Caco-2 (cell line): ENCODE measurements at places on chromosomes 7 and 10.

DNA sequence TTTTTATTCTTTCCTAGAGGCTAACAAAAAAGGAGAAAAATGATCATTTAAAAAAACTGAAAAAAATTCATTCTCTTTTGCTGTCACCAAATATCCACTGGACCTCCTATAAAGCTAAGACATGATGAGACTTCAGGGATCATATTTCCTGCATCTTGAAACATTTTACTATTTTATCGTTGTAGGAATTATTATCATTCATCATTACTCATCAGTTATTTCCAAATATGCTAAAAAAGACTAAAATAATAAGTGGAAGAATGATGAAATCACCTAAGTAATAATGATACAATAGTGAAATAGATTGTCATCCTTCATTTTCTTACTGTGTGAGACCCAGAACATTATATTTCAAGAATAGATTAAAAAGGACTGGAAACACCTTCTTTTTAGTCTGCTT lies 28.3 kb downstream of the TAF3 start:
- no peak for DNase-seq

GRCh38 chr7:111873326-111873646 lies 311.0 kb upstream of the IMMP2L start:
- DNase-seq: no peak

DNA sequence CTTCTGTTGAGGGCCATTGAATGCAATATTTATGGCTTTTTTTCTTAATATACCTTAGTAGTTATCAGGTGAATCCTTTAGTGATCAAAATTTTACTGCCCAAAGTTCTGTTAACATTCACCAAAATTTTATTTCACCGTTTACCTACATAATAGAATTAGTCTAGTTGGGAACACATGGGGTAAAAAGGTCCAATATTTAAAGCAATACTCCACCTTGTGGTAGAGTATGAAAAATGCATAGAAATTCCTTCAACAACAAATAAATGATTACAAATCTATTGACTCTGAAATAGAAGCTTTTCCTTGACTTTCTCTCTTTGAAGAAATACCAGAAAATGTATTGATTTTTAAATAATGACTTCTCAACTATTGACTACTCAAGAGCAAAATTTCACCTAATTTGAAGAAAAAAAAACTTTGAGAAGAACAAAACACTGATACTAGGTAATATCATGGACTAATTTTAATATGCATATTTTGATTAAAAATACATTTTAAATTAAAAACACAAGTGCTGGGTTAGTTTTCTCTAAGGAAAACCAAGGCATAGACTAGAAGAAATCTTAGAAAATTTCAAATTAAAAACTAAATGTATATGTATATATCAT lies 43.3 kb downstream of the POLR1F start:
- DNase-seq: no peak

- no peak for DNase-seq
These were observed 1001.2 kb upstream of the POT1 start for GRCh38 chr7:125930848-125931247.

- no peak for DNase-seq
These were observed 14.0 kb downstream of the SLC13A4 start for GRCh38 chr7:135713836-135714470.

DNA sequence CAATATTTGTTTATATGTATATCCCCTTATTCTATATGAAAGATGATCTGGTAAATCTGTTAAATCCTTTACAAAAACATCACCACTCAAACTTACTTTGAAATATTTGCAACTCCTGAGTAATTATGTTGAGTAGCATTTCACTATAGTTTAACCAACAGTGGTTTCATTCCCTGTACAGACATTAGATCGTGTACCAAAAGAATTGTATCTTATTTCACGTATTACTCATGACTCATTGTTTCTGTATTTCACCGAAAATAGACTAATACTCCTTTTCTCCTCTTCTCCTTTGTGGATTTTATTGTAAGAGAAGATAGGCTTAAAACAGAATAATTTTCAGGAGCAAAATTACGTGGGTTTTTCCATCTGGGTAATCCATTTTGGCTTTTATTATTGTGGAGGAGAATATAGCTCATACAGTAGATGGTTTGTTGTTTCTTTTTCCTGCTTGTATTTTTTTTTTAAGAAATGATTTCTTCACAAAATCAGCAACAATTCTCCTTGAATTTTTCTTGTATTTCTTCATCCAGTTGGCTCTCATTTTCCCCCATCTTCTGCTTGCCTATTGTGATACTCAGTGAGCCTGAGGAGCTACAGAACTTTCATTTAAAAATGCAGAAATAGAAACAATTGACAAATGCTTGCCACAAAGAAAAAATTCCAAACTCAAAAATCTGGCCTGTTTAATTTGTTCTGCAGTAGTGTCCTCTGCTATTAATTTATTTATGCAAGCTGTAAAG lies 90.6 kb upstream of the OIT3 start:
- DNase-seq: no peak

DNA sequence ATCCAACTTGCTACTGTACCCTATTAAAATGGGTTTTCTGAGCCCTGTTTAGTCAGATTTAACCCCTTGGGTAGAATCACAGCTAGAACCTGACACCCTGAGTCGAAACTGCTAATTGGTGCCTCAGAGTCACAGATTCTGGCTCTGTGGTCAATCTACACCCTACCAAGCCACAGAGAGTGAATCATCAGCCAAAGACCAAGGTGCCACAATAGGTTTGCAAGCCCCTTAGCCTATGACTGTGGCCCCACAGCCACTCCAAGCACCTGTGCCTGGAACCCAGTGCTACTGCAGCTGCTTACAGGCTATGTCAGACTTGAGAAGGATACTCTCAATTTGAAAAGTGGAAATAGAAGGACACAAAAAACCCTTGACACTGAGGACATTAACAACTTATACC lies 202.8 kb upstream of the KCND2 start:
- DNase-seq: no peak

DNA sequence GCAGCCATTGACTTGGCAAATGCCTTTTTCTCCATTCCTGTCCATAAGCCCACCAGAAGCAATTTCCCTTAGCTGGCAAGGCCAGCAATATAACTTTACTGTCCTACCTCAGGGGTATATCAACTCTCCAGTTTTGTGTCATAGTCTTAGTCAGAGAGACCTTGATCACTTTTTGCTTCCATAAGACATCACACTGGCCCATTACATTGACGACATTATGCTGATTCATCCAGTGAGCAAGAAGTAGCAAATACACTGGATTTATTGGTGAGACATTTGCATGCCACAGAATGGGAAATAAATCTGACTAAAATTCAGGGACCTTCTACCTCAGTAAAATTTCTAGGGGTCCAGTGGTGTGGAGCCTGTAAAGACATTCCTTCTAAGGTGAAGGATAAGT lies 649.7 kb upstream of the ANKRD30A start:
- no peak for DNase-seq

DNA sequence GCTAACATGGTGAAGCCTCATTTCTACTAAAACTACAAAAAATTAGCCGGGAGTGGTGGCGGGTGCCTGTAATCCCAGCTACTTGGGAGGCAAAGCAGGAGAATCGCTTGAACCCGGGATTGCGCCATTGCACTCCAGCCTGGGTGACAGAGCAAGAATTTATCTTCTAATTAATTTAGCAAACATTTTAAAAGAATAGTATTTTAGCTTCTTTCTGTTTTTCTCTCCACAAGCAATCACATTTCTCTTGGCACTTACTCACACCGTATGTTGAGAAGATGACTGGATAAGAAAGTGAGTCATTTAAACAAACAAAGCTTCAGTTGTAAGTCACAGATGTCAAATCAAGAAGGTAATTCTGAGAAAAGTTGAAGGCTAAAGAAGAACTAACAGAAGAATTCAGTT lies 264.0 kb downstream of the ARL4A start:
- no peak for DNase-seq

DNA sequence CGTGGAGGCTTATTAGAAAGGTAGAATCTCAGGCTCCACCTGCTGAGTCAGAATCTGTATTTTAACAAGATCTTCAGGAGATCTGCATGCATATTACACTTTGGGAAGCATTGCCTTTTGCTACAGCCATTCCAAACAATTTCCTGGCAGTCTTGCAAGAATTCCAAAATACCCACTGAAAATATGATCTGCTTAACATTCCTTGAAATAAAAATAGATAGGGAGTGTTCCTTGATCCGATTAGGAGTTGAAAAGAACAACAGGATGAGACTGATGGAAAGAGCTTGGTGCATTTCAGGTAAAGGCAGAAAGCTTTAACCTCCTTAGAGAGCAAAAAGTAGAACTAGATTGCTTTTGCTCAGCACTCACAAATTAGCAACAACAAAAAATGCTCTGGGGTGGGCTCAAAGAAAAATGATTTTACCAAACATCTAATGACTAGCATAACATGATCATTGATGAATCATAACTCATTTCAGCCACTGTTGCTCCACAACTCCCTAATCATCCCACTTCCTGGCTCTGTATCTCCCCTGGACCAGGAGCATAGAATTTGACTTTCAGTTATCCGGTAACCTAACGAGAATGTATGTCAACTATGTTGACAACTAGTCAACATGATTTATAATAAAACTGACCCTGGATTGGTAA lies 115.2 kb downstream of the RNLS start:
- no peak for DNase-seq

DNA sequence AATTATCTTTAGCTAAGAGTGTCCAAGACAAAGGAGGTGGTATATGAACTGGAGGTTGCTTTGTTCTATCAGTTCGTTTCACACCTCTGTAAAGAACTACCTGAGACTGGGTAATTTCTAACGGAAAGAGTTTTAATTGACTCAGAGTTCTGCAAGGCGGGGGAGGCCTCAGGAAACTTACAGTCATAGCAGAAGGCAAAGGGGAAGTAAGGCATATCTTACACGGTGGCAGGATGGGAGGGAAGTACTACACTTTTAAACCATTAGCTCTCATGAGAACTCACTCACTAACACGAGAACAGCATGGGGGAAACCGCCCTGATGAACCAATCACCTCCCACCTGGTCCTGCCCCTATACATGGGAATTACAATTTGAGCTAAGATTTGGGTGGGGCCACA lies 1202.3 kb upstream of the LRRTM3 start:
- DNase-seq: no peak

DNA sequence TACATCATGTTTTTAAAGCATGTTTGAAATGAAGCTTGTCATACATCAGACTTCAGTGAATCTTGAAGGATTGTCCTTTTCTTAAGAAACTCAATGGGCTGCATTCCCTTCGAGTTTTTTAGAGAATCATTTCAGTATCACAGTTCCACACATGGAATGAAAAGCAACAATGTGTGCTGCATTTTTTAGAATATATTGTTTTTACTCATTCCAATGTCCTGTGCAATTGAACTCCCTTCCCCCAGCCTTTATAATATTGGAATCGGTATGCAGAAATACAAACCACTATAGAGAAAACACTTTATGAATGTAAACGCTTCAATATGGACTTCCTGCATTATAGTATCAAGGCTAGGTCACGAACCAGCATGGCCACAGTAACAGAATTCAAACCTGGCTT lies 634.4 kb downstream of the GATA3 start:
- DNase-seq: no peak

DNA sequence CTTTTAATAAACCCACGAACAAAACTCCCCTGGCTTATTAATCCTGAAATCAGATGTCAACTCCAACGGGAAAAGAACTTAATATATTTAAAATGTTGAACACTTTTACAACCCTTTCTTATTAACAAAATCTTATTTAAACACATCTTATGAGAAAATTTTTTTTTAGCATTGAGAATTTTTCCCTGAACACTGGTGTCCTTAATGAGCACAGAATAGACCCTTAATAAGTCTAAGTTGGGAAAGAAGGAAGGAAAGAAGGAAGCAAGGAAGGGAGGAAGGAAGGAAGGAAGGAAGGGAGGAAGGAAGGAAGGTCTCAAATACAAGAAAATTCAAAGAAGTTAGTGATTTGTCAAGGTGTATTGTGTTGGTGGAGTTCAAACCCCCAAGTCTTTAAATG lies 129.2 kb upstream of the COL1A2 start:
- no peak for DNase-seq

DNA sequence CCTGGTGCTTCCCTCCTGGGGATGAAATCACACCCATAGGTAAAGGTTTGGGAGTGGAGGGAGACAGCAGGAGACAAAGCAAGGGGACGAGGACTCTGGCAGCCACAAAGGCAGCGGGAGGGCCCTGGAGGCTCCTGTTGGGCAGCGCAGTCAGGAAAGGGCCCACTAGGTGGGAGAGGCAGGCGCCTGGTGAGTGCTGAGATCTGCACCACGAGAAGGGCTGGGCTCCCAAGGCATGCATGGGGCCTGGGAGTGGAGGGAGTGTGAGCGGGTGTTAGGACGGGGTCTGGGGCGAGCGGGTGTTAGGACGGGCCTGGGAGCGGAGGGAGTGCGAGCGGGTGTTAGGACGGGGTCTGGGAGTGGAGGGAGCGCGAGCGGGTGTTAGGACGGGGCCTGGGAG lies 13.0 kb downstream of the GET4 start:
- no peak for DNase-seq

- no peak for DNase-seq
These were observed 91.7 kb downstream of the SLC16A9 start for GRCh38 chr10:59617996-59618395.

DNA sequence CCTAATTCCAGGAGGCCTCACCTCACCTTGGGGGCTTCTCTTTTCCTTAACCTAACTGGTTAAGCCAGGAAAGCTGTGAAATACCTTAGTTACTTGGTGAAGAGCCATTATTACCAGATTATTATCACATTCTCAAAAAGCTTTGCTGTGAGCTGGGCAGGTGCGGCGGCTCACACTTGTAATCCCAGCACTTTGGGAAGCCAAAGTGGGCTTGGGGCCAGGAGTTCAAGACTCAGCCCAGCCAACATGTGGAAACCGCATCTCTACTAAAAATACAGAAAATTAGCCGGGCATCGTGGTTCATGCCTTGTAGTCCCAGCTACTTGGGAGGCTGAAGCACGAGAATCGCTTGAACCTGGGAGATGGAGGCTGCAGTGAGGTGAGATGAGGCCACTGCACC lies 102.4 kb upstream of the KLF6 start:
- DNase-seq: peak; percentile 26

DNA sequence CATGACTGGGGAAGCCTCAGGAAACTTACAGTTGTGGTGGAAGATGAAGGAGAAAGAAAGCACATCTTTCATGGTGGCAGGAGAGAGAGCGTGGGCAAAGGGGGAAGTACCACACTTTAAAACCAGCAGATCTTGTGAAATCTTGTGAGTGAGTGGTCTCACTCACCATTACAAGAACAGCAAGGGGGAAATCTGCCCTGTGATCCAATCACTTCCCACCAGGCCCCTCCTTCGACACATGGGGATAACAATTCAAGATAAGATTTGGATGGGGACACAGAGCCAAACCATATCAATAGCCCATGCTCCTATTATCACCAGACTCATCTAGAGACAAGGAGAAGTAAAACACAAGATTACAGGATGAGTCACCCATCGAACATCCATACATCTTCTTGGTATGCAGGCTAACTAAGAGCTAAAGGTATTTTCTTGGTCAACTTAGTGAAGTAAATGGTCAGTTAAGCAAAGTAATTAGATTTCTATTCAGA lies 55.3 kb upstream of the YAE1 start:
- DNase-seq: no peak

DNA sequence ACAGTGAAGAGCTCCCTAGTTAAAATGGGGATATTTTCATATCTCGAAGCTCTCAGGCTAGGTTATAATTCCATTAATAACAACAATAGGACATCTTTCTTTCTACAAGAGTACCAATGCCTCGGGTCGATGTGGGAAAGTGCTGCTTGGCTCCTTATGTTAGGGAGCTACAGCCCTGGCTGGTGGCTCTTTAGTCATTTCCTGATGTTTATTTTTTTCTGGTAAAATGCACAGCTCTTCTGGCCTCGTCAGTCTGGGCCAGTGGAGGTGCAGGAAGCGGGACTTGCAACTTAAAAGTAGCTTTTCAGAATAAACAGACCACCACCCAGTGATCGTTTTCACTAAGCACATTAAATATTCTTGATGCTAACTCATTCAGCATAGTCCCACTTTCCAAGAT lies 58.3 kb downstream of the MKX start:
- DNase-seq: no peak

- no peak for DNase-seq
These were observed 89.5 kb downstream of the VWDE start for GRCh38 chr7:12314199-12314598.
